ENCODE measurements at places on chromosomes 2 and 18.
A peak's percentile ranks its signal among the peaks of the same experiment; 100 is the strongest.

- no peak for DNase-seq
Measured at GRCh38 chr2:238121511-238122286, 16.8 kb upstream of the KLHL30 start.

- DNase-seq = no peak
Measured at GRCh38 chr2:37449761-37450296, 105.4 kb downstream of the QPCT start.

GRCh38 chr2:95029898-95030341 is 4.4 kb downstream of the MAL start:
- DNase-seq = no peak

DNA sequence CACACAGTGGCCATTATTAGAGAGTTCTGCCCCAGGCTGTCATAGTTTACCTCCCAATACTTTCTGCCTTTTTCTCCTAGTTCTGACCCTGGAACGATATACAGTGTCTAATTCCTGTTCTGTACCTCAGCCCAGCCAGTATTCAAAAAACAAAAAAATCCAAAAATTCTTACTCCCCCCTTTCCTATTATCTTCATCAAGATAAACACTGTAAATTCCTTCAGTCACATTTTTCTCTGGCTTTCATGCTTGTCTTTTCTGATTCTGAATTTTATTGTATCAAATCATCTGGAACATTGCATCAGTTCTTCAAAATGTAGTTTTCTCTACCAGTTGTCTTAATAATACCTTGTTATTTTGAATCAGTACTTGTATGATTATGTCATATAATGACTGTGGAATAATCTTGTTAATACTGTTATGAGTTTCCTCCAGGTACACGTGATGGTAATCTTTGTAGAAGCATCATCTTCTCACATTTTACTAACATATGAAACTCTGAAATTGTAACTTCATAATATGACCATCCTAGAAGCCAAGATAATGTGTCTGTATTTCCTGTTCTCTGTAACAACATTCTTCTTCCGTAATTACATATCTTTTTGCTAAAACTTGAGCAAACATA is 79.0 kb upstream of the NOSTRIN start:
- no peak for DNase-seq

DNA sequence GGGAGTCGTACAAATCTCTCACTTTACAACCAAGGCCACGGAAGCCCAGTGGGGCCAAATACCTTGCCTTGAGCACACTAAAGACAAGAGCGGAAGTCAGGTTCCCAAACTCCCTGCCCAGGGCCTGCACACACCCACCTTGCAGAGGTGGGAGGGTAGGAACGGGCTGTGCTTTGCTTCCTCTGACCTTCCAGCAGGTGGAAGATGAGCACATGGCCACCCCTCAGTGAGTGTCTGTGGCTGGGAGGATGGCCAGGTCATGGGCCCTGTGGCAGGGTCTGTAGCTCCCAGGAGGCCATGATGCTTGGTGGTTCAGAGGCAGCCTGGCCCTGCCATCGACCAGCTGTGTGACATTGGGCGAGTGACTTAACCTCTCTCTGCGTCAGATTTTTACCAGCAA is 218.2 kb downstream of the ZBTB7C start:
- no peak for DNase-seq

- DNase-seq = peak; percentile 43
Measured at GRCh38 chr2:85584857-85585780, 888 bp downstream of the VAMP5 start.

GRCh38 chr2:182540252-182540651 is 113.4 kb upstream of the PDE1A start:
- DNase-seq = no peak

All from B cell (primary cell).